Bronchial smooth muscle cell (primary cell): ENCODE measurements at places on chromosomes 12 and 14. TPM values are rescaled to one million over a fixed set of nuclear protein-coding genes. Genes with fewer than 3 reads are reported as not detected.

OAS1 gene
- total RNA-seq = 1.9 and 2.4 TPM in 2 replicates

TDRD9 gene
- 0.47 and 1.6 TPM in 2 replicates for total RNA-seq

FERMT2 gene
- 62.2 and 65.1 TPM in 2 replicates for total RNA-seq

KRT72 gene
- not detected in 2 replicates for total RNA-seq

SRRM4 gene
- under 0.01 TPM in 1 of 2 replicates, not detected in the other for total RNA-seq

ANKRD9 gene
- 6.6 and 10.7 TPM in 2 replicates for total RNA-seq

POLE2 gene
- total RNA-seq = 1.3 and 2.8 TPM in 2 replicates

CMKLR1 gene
- total RNA-seq = not detected in 2 replicates

GDF11 gene
- 4.5 and 5.0 TPM in 2 replicates for total RNA-seq

ETFBKMT gene
- 3.6 and 3.9 TPM in 2 replicates for total RNA-seq

LRCOL1 gene
- total RNA-seq = 0.16 TPM in 1 of 2 replicates, not detected in the other

KNTC1 gene
- 6.0 and 13.4 TPM in 2 replicates for total RNA-seq

MYO1H gene
- not detected in 2 replicates for total RNA-seq

GLS2 gene
- total RNA-seq = 0.09 and 0.16 TPM in 2 replicates

TMCC3 gene
- 0.47 and 1.5 TPM in 2 replicates for total RNA-seq

TEX52 gene
- total RNA-seq = not detected in 2 replicates

MUCL1 gene
- total RNA-seq = not detected in 2 replicates

RAN gene
- total RNA-seq = 496 and 952 TPM in 2 replicates

CINP gene
- total RNA-seq = 42.2 and 45.4 TPM in 2 replicates

OASL gene
- total RNA-seq = 0.17 and 0.47 TPM in 2 replicates

TROAP gene
- total RNA-seq = 1.0 and 4.7 TPM in 2 replicates
